ENCODE measurements at places on chromosomes 5 and 9.

DNA sequence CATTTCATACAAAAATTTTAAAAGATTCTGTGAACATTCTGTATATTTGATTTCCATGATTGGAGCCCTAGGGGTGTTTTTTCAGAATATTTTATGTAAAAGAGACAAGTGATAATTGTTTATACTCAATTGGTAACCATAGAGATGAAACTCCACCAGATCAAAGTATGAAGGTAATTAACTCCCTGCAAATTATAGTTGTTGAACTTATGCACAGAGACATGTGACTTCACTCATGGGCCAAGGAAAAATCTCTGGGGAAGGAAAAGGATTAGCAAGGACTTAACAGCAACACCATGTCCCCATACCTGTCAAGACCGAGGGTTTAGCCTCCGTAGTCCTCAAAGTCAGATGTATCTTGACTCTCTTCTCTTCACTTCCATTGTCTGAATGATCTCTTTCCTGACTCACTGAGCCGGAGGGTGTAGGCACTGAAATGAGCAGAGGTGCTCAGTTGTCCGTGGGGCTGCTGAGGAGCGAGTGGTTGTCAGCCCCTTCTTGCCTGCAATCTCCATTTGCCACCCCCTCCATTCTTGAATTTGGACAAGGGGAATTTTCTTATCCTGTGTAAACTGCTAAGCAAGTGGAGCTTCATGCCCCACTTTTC, 17.5 kb upstream of the CXCL14 start:
- no peak for DNase-seq

GRCh38 chr5:43219120-43219519, 27.1 kb downstream of the NIM1K start:
- DNase-seq = no peak

DNA sequence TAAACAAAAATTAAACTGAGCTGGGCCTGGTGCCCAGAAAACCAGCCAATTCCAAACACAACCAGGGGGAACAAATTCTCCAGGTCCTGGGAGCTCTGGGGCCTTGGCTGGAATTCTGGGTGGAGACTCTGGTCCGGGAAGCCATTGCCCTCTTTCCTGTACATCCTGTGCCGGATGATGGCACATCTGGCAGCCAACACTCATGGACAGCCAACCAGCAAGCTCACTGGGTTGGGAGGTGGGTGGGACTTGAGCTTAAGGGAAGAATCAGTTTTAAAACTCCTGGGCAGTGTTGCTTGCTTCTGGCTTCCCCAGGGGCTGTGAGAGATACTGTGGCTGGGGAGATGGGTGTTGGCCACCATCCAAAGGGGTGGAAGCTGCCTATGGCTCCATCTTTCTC, 56.1 kb downstream of the PCDH1 start:
- DNase-seq = no peak

DNA sequence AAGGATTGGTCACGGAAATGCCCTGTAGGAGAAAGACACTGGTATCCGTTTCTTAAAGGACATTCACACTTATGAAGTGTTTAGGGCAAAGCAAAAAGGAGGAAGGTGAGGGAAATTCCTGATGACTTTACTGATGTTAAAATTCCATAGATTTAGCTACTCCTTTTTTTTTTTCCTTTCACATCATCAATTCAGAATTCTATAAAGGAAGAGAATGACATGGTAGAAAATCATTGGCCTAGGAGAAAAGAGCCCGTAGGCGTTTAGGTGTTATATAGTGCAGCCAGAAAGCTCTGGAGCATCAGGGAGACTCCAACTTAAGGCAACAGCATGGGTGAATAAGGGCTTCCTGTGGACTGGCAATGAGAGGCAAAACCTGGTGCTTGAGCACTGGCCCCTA, at the start of gene TSLP:
Gene TSLP, plus strand, starts transcription at position 301 of the 400 bp plus-strand sequence. CDS start 178 bp downstream, outside the sequence.
- DNase-seq = no peak

DNA sequence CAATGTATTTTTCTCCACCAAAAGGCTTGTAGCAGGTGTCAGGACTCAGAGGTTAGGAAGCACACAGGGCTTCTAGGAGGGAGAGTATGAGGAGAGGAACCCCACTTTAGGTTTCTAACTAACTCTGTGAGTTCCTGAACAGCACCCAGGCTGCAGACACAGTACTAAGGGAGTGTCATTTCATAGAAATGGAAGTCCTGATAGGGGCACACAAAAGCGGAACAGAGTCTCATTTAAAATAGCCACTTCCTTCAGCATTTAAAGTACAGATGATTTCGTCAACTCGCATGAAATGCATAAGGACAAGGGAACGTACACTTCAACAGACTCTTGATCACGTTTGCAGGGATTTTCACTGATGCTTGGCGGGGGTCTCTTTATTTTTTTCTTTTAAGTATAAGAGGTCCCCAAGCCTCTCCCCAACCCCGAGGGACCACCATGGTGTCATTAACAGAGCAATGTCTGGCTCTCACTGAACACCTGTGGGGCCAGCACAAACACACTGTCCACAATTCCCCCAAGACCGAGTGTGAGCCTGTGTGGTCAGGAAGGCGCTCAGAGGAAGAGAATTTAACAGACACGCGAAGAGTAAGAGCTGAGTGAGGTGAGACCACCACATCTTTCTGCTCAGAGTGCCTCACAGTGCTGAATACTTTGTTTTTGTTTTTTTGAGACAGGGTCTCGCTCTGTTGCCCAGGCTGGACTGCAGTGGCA, 82.3 kb downstream of the SECISBP2 start:
- no peak for DNase-seq

GRCh38 chr5:5739490-5739945, 317.0 kb downstream of the ICE1 start:
- DNase-seq = no peak

DNA sequence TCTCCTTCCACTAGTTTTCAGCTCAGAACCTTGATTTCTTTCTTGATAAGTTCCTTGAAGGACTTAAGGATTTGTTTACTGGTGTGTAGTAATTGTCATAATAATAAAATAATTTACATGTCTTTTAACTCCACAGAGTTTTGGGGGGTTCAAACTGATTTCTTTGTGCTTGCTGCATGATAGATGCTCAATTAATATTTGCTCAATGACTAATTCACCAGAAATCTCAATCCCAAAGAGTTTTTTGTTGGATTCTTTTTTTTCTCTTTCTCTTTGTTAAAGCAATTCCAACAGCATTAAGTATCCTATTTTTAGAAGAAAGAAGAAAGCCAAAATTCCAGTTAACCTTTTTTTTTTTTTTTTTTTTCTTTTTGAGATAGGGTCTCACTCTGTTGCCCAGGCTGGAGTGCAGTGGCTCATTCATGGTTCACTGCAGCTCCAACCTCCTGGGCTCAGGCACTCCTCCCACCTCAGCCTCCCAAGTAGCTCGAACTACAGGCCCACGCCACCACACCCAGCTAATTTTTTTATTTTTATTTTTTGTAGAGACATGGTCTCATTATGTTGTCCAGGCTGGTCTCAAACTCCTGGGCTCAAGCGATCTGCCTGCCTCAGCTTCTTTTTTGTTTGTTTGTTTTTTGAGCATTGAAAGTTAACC, 10.8 kb downstream of the FAF2 start:
- DNase-seq = no peak

DNA sequence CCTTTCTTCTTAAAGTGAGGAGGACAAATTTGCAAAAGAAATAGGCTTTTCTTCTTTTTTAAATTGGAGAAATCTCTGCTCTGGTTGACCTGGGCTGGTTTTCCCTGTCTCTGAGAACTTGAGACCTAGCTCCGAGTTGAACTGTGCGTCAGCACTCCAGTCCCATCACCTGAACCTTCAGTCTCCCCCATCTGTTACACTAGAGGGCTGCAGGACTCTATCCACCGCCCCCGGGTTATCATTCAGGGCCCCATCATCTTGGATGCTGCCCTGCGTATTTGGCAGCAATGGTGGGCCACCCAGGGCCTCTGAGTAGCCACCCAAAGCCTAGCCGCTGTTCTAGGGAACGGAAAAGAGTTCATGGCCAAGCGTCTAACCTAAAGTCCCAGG, 2.5 kb downstream of the FOXE1 start:
- no peak for DNase-seq

DNA sequence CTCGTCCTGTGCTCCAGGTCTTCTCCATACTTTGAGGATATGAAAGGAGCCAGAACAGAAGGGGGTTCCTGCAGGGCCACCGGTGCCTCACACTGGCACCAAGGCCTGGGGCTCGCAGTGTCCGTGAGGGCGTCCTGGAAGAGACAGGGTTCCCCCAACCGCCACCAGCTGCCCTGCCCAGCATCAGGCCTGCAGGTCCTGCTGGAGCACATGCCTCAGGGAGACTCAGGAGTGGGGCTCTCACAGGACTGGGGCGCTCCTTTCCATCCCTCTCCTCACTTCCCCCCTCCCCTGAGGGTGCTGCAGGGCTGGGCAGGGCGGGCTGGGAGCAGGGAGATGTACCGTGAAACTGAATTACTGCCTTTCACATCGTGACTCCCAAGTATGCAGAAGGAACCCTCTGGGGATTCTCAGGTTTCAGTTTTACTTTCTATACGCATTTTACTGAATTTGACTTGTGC, 31.7 kb downstream of the CEP72 start:
- DNase-seq = no peak

- no peak for DNase-seq
Observed at GRCh38 chr5:102622262-102622661, 123.5 kb upstream of the SLCO6A1 start.

- DNase-seq = no peak
Observed at GRCh38 chr9:19026375-19026774, 6.6 kb downstream of the SAXO1 start.

DNA sequence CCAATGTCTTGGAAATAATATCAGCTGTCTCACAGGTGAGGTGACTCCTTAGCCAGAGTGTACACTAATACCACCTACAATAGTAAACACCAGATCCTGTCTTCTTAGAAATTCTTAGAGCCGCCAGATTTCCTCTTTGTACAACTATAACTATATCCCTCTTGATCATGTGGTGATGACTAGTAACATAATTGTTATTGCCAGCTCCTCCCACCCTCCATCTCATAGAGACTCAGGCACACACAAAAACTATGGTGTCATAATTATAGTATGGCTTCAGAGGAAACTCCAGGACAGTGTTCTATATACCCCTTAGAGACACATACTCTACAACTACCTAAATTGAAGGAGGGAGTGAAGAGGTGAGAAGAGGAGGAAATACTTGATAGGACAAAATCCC, 33.1 kb downstream of the PGGT1B start:
- no peak for DNase-seq

- peak; percentile 64 for DNase-seq
Observed at GRCh38 chr9:129496473-129497004, 124.4 kb downstream of the C9orf50 start.

DNA sequence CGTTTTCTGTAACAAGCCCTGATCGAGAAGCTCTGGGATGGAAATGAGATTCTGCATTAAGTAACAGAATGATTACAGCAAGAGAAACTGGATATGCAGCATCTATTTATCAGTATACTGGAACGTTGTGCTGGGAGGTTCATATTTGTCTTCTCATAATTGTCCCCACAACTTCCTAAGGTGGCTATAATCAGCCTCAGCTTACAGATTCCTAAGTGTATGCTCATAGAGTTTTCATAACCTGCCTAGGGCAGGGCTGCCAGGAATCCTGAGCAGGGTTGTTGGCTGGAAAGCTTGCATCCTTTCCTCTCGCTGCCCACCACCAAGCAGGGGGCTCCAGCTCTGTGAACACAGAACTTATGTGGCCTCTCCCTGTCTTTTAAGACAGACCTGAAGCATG, 70.2 kb downstream of the FNBP1 start:
- no peak for DNase-seq

DNA sequence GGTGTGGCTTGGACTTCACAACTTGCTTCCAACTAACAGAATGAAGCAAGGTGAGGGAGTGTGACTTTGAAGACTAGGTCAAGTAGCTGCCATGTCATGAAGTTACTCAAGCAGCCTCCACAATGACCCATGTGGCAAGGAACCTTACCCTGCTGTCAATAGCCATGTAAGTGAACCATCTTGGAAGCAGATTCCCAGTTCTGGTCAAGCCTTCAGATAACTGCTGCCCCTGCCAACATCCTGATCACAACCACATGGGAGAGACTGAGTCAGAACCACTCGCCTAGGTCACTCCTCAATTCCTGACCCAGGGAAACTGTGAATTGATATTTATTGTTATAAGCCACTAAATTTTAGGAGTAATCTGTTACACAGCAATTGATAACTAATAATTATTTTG, 10.9 kb downstream of the ZCCHC10 start:
- DNase-seq = no peak

DNA sequence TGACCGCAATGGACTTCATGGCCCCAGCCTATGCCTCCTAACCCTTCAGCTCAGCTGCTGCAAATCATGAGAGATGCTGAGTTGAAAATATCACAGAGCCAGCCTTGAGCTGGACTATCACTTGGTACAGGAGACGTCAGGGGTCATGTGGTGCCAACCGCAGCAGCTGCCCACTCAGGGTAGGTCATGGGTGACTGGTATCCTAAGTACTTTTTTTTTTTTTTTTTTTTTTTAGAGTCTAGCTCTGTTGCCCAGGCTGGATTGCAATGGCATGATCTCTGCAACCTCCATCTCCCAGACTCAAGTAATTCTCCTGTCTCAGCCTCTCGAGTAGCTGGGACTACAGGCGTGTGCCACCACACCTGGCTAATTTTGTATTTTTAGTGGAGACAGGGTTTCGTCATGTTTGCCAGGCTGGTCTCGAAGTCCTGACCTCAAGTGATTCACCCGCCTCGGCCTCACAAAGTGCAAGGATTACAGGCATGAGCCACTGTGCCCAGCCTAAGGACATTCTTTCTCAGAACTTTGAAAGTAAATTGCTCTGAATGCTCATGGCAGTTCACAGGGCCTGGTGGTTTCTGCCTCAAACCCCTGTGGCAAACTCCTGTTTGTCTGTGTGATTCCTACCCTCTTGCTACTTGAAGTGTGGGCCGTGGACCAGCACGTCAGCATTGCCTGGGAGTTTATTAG, 21.3 kb downstream of the WWC1 start:
- DNase-seq = no peak

GRCh38 chr5:81638471-81638870, 112.4 kb downstream of the SSBP2 start:
- no peak for DNase-seq

DNA sequence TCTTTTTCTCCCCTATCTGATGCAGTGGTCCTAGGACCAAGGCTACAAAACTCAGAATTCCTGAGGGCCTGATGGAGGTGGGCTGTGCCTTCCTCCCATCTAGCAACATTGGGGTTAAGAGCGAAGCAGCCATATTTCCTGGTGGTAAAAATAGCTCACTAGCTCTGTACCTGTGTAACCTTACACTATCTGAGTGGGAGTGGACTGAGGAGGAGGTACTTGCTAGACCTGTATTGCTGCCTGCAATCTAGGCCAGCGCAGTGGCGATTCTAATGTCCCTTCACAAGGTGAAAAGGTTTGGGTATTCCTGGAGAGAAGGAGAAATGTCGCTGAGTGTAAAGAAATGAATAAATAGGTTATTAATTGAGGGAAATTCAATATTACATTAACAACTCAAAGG, 80.2 kb upstream of the LIFR start:
- DNase-seq = no peak

DNA sequence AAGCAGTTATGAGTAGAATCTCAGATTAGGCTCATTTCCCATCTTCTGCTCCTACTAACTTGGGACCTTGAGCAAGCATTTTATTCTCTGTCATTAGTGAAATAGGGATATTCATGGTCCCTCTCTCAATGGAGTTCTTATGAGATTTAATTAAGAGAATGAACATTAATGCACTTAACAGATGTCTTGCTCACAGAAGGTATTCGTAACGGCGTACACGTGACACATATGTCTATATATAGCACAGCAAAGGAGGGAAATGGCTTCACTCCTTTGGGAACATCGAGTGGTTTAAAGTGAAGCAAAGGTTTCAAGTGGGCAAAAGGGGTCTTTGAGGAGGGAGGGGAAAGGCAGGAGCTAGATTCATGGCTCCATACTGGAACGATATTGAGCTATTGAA, 24.6 kb downstream of the KDM4C start:
- no peak for DNase-seq
